ENCODE measurements at places on chromosomes 6 and 20. TPM values are rescaled to one million over a fixed set of nuclear protein-coding genes. Genes with fewer than 3 reads are reported as not detected.

Gene VSTM2L
- 1.5 TPM for total RNA-seq

Gene DLL1
- total RNA-seq, result 0.17 TPM

Gene POU5F1
- total RNA-seq, result not detected

Gene SIRPD
- not detected for total RNA-seq

Gene LZTS3
- 1.5 TPM for total RNA-seq

Gene SLC22A3
- total RNA-seq, result not detected

Gene XKR7
- not detected for total RNA-seq

Gene SMIM8
- 5.2 TPM for total RNA-seq

Gene NANP
- total RNA-seq, result 5.5 TPM

Gene LINC00237
- not detected for total RNA-seq

Gene NR2E1
- not detected for total RNA-seq

Gene NMBR
- 0.15 TPM for total RNA-seq

Gene COL20A1
- total RNA-seq, result not detected

Gene C4B
- total RNA-seq, result 1.5 TPM

Gene FAXC
- 2.5 TPM for total RNA-seq

Gene CRYBG1
- total RNA-seq, result 8.2 TPM

Gene MAP7
- 0.34 TPM for total RNA-seq

Gene MCM8
- 12.1 TPM for total RNA-seq

Gene MLIP
- total RNA-seq, result 0.59 TPM

Gene RPS6KA2
- total RNA-seq, result 44.2 TPM

Gene CALHM4
- not detected for total RNA-seq

Gene BCAS1
- not detected for total RNA-seq

Data from bronchus fibroblast of lung (primary cell).